Activated CD4-positive, alpha-beta T cell treated with anti-CD3 and anti-CD28 coated beads for 36 hours (primary cell): ENCODE measurements at places on chromosomes 1 and 21. TPM values are rescaled to one million over a fixed set of nuclear protein-coding genes. Genes with fewer than 3 reads are reported as not detected.

NOL9 gene
- 37.4 TPM for total RNA-seq

PTPRC gene
- 458 TPM for total RNA-seq

DNA sequence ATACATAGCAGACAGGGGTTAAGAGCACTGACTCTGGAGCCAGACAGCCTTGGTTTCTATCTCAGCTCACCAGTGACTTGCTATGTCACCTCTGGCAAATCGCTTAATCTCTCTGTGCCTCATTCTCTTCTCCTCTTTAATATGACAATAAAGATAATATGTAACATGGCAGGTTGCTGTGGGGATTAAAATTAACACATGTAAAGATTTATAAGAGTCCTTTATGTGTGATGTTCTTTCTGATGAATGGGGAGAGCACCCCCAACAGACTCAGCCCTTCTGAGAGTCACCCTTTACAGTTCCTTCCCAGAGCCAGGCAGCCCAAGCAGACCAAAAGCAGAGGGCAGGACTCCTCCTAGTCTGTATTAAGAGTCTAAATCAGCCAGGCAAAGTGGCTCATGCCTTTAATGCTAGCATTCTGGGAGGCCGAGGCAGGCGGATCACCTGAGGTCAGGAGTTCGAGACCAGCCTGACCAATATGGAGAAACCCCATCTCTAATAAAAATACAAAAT, 76.5 kb upstream of the SDC3 start:
- DNase-seq: no peak

- DNase-seq: no peak
These were observed 51.8 kb upstream of the H6PD start for GRCh38 chr1:9182784-9183257.

DNA sequence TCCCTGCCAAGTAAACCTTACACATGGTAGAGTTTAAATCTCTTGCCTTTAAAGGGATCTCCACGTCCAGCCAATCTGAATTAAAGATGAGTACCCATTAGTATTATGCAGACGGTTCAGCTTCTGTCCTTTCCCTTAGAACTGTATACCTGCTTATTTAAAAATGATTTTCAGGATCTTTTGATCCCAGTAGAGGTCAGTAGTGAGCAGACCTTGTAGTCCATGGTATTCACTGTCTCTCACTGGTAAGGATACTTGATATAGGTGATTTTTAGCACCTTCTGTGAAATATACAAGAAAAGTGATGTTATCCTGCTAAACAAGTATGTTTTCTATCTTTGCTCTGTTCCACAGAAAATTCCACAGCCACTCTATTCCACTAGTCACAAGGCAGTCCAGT, 1211.6 kb upstream of the ADGRL4 start:
- DNase-seq: no peak
